ENCODE measurements at places on chromosomes 4 and X. TPM values are rescaled to one million over a fixed set of nuclear protein-coding genes. Genes with fewer than 3 reads are reported as not detected.

MAGEA4 gene
- total RNA-seq = not detected

LGI2 gene
- total RNA-seq = under 0.01 TPM

PALLD gene
- 117 TPM for total RNA-seq

XK gene
- total RNA-seq = under 0.01 TPM
